ENCODE measurements at places on chromosomes 4 and X.

DNA sequence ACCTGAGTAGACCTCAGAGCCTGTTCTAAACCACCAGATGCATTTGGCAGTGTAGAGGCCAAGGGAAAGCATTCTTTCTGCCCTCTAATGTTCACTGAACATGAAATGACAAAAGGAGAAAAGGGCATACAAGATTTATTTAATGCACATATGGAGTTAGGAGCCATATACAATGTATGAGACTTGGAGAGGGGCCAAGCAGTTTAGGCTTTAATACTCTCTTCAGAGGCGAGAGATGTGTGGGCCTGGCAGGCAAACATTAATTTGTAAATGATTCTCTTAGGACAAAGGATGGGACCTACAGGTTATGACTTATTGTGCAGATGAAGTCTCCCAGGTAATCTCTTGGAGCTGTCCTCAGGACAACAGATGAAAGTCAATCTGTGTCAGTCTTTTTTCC lies 631.9 kb downstream of the ADGRL3 start:
- DNase-seq: no peak

GRCh38 chr4:81152839-81153713 lies 61.9 kb downstream of the PRKG2 start:
- DNase-seq: no peak

DNA sequence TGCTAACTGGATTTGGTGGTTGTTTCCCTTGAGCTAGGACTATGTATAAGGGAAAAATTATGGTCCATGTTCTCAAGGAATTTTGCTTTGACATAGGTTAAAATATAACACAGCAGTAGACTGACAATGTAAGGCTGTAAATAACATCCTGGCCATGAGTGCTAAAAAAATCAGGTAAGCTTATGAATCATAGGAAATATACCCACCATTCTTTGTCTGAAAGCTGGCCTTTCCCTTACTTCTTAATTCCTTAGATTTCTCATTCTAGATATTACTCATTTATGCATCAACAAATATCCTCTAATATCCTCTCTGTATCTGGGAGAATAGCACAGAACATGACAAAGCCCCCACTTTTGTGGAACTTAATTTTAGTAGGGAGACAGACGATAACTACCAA lies 6.8 kb upstream of the CHRNA9 start:
- DNase-seq: no peak

- DNase-seq: no peak
Measured at GRCh38 chr4:23923840-23924239, 34.0 kb upstream of the PPARGC1A start.

DNA sequence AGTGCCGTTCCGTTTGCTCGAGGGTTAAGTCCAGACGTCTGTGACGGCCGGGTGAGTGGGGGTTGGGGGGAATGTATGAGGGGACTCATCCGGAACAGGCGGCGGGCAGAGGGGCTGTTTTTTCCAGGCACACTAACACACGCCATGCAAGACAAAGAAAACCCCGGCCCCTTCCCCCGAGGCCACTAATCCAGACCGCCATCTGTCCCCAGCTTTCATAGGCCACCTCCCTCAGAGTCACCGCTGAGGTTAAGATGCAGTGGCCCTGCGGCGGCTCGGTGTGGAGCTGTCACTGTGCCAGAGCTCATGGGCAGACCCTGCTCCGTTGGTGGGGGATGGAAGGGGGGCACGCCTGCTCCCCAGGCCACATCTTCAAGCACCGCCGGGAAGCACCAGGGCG lies 34.1 kb downstream of the SORCS2 start:
- peak; percentile 89 for DNase-seq

GRCh38 chr4:47519239-47519883 lies 34.3 kb downstream of the ATP10D start:
- DNase-seq: no peak

DNA sequence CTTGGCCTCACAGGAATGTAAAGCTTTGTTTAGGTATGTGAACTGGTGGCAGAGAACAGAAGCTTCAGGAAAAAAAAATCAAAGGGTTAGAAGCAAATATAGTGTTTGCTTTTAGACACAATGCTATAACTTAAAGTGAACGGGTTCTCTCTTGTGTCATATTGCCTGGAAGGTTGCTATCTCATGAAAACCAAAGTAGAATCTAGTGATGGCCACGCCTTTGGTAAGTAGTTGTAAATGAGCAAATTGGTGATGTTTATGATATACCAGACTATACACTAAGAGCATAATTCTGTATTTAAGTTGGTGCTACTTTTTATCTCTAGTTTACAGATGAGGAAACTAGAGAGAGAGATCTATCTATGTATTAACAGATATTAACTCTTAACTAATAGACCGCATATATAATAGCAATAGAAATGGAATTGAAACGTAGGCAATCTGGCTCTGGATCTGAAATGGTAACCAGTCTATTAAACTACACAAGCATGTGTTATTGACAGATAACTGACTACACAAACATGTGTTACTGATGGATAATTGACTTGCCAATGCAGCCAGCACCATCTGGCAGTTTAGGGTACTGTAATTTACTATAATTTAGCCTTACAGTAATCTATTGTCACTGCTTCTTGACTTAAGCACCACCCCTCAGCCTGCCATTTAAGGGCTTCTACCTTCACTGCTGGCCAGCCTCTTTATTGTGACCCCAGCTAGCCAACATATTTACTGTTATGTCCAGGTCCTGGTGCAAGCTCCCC lies 40.8 kb downstream of the HCCS start:
- no peak for DNase-seq

- no peak for DNase-seq
Measured at GRCh38 chrX:154481911-154482601, 3.0 kb upstream of the LAGE3 start.

DNA sequence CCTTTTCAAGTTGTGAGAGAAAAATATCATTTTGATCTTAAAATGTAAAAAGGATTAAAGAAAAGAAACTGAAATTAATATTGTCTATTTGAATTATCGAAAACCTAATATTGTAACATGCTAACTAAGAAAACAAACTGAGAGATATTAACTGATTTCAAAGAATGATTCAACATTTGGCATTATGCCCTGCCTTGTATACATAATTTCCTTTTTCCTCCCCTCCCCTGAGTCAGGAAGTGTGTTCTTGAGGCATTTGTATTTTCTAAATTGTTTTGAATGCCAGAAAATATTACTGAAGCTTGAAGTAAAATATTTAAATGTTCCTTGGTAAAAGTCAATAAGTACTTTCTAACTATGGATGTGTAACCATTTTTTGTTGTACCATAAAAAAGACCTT lies 49.4 kb downstream of the RPS6KA3 start:
- no peak for DNase-seq

GRCh38 chr4:172951679-172952451 lies 216.7 kb upstream of the GALNT7 start:
- no peak for DNase-seq

DNA sequence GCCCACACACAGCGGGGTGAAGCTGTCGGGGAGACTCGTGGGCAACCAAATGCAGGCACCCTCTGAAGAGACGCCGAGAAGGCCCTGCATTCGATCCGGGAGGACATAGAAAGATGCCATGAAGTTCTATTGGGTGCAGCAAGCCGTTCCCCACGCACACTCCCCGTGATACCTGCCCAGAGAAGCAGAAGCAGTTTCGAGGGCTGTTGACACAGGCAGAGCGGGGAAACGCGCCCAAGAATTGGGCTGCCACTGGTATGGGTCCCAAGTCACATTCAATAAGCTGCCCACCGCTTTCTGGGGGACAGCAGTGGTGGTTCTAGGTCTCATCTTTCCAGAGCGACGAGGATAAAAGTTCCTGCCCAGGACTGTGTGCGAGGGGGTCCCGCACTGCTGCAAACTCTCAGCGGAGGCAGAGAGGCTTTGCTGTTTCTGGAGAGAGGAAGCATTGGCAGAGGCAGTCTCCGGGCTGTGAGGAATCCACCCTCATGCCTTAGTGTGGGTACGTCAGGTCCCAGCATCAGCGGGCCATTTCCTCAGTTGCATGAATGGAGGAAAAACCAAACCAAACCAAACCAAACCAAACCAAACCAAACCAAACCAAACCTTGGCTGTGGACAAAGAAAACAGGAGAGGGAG lies 10.1 kb downstream of the PITX2 start:
- DNase-seq: no peak

- DNase-seq: no peak
Measured at GRCh38 chr4:88002786-88003185, 4.6 kb upstream of the PKD2 start.

DNA sequence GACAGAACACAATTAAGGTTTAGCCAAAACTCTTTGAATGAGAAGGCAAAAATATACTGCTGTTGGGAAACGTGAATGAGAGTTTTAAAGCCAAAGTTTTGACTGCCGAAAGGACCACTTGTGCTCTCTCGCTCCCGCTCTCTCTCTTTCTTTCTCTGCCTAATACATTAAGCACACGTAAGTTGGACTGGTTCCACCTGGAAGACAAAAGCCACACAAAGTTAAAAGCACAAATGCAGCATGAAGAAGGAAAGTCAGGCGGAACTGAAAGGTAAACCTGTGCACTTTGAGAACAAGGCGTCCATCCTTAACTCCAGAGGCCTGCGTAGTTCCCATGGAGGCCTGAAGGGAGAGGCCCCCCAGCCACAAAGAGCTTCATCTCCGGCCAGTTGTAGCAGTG lies 1.9 kb downstream of the DCAF12L2 start:
- DNase-seq: no peak

DNA sequence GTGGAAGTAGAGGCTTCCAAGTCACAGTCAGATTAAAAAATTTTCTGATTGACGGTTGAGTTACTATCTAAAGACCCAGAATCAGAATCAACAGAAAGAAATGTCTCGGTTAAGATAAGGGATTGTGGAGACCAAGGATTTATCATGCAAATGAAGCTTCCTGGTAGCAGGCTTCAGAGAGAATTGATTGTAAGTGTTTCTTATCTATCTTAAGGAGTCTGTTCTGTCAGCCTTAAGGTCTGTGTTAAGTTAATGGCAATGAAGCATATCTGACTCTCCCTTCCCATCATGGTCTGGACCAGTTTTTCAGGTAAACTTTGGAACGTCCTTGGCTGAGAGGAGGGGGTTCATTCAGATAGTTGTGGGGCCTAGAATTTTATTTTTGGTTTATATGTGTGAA lies 780.2 kb downstream of the FAM133A start:
- no peak for DNase-seq

All from SK-N-SH (cell line).